ENCODE measurements at places on chromosomes 2 and 18. TPM values are rescaled to one million over a fixed set of nuclear protein-coding genes. Genes with fewer than 3 reads are reported as not detected.

The SLC9A4 gene
- 10.7 TPM for polyA plus RNA-seq

The EDAR gene
- polyA plus RNA-seq = 3.2 TPM

The ONECUT2 gene
- polyA plus RNA-seq = 0.24 TPM

The PID1 gene
- 4.1 TPM for polyA plus RNA-seq

The ZSWIM2 gene
- not detected for polyA plus RNA-seq

The DUSP19 gene
- polyA plus RNA-seq = 4.0 TPM

The REG1B gene
- polyA plus RNA-seq = not detected

The AKAIN1 gene
- polyA plus RNA-seq = not detected

The KATNAL2 gene
- polyA plus RNA-seq = 11.3 TPM

The SP5 gene
- polyA plus RNA-seq = not detected

The PLB1 gene
- polyA plus RNA-seq = 3.9 TPM

The MDH1B gene
- 1.4 TPM for polyA plus RNA-seq

The IL36B gene
- not detected for polyA plus RNA-seq

The TRIM43 gene
- polyA plus RNA-seq = 0.32 TPM

The BMP10 gene
- polyA plus RNA-seq = not detected

The DSG3 gene
- not detected for polyA plus RNA-seq

The TDRD15 gene
- not detected for polyA plus RNA-seq

The CSRNP3 gene
- 9.4 TPM for polyA plus RNA-seq

The POTEF gene
- polyA plus RNA-seq = 0.07 TPM

The RNF125 gene
- 2.8 TPM for polyA plus RNA-seq

The CELF4 gene
- 2.3 TPM for polyA plus RNA-seq

The MOGAT1 gene
- polyA plus RNA-seq = not detected

The CNGA3 gene
- polyA plus RNA-seq = not detected

The COL3A1 gene
- polyA plus RNA-seq = 1,758 TPM

The SERPINB10 gene
- 0.11 TPM for polyA plus RNA-seq

The COLEC11 gene
- polyA plus RNA-seq = 0.72 TPM

The ING5 gene
- 55.8 TPM for polyA plus RNA-seq

The TUBA4B gene
- not detected for polyA plus RNA-seq

The SULT6B1 gene
- not detected for polyA plus RNA-seq

The TTC31 gene
- 24.5 TPM for polyA plus RNA-seq

The SERPINB3 gene
- 0.11 TPM for polyA plus RNA-seq

The BCL2 gene
- 23.5 TPM for polyA plus RNA-seq

The AMER3 gene
- polyA plus RNA-seq = 0.03 TPM

The ATP9B gene
- polyA plus RNA-seq = 33.3 TPM

All from left renal pelvis (tissue), 4 donors.